ENCODE measurements at places on chromosomes 5 and 9.

- H3K4me3 ChIP-seq: no peak overlapping the region
- H3K27me3 ChIP-seq: no peaks in the 10 kb centered on the region
- no peaks in the 10 kb centered on the region for H3K36me3 ChIP-seq
These were observed 10.9 kb downstream of the ACTL7B start for GRCh38 chr9:108844856-108845255.

- DNase-seq: no peak
- no peak overlapping the region for H3K4me3 ChIP-seq
- H3K27ac ChIP-seq: no peak overlapping the region
- H3K4me1 ChIP-seq: no peaks in the 10 kb centered on the region
- H3K36me3 ChIP-seq: no peaks in the 10 kb centered on the region
These were observed 497.0 kb upstream of the TNC start for GRCh38 chr9:115615000-115615401.

DNA sequence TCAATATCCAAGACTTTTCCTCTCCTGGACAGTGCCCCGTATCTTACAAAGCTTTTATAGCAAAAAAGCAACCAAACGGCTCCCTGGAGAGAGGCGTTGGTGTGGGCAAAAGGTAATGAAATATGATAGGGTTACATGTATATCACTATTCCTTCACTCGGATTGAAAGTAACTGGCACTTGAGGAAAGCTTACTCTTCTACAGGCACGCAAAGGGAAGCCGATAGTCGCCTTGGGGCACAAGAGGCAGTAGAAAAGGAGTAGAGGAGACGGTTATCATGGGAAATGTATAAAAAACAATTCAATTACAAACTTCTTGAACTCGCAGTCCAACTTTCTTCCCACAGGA lies 1.1 kb downstream of the DIAPH1 start:
- DNase-seq: no peak
- H3K27me3 ChIP-seq: no peaks in the 10 kb centered on the region
- peaks cover 4% of the 10 kb centered on the region for H3K4me1 ChIP-seq
- H3K4me3 ChIP-seq: peak overlapping the region; percentile 93
- peaks cover 15% of the 10 kb centered on the region for H3K36me3 ChIP-seq

GRCh38 chr5:6084376-6084775 lies 294.0 kb downstream of the MED10 start:
- no peak overlapping the region for H3K27ac ChIP-seq
- H3K27me3 ChIP-seq: no peaks in the 10 kb centered on the region
- no peak for DNase-seq
- H3K36me3 ChIP-seq: no peaks in the 10 kb centered on the region
- no peak overlapping the region for H3K4me3 ChIP-seq

DNA sequence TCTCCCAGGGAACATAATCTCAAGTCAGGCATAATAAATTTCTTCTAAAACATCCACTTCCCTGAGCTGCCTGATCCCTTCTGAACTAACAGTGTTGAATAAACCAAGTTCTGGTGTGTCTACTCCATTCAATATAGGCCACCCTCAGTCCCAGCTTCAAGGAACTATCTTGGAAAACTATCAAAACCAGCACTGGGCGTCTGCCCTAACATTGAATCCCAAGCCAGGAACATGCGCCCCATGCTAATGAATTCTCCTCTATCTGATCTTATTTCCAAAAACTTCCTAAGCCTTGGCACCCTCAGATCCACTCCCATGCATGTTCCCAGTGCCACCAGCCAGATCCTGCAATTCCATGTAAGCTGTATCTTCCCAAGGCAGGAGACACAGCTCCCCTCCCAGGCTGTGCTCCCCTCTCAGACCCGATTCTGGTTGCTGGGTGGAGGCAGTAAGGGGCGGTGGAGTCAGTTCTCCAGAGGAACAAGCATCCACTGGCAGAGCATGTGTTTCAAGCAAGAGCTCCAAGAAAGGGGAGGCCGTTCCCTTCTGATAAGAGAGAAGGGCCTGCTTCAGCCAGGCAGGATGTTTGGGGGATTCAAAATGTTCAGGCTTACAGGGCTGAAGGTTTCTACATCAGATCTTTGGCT lies 13.1 kb upstream of the FOXI1 start:
- no peak overlapping the region for H3K4me3 ChIP-seq
- H3K27ac ChIP-seq: no peak overlapping the region
- no peaks in the 10 kb centered on the region for H3K4me1 ChIP-seq
- H3K27me3 ChIP-seq: no peaks in the 10 kb centered on the region

DNA sequence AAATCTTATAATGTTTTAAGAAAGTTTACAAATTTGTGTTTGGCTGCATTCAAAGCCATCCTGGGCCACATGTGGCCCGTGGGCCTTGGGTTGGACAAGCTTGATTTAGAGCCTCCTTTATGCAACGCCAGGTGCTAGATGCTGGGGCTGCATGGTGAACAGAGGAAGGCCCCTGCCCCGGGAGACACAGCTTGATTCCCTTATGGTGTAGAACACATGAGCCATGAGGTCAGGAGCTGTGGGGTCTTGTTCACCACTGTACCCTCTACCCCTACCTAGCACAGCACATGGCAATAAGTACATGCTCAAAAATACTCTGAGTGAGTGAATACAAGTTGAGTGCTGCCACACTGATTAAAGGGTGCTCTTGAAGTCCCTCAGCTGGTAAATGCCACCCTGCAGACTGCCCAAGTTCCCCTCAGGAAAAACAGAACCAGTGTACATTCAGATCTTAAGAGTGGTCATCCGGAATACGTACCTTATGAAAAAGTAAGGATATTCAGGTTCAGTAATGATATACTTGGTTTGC lies 71.9 kb downstream of the ARRDC3 start:
- no peaks in the 10 kb centered on the region for H3K4me1 ChIP-seq
- no peak overlapping the region for H3K27ac ChIP-seq
- H3K36me3 ChIP-seq: no peaks in the 10 kb centered on the region
- no peak for DNase-seq
- no peak overlapping the region for H3K4me3 ChIP-seq

Data from H1 (cell line).